NCI-H510A treated with DMSO at 0.1 percent for 48 hours (cell line): ENCODE measurements at places on chromosomes 11 and 22.

DNA sequence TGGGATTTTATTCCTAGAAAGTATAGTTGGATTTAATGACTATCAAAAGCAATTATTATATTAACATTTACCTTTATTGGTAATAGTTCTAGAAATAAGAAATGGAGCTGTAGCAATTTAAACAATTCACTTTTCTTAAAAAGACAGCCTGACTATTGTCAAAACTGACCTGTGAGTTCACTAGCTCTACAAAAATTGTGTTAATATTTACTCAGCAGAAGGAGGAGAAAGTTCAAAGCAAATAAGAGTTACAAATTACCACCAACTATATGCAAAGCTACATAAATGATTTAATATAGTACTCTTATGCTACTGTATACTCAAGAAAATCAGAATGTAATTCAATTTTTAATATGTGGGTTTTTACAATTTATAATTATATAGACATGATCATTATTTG is 310.0 kb downstream of the DCDC1 start:
- no peak for DNase-seq

GRCh38 chr11:130551388-130551787 is 102.9 kb downstream of the ADAMTS15 start:
- DNase-seq = no peak

DNA sequence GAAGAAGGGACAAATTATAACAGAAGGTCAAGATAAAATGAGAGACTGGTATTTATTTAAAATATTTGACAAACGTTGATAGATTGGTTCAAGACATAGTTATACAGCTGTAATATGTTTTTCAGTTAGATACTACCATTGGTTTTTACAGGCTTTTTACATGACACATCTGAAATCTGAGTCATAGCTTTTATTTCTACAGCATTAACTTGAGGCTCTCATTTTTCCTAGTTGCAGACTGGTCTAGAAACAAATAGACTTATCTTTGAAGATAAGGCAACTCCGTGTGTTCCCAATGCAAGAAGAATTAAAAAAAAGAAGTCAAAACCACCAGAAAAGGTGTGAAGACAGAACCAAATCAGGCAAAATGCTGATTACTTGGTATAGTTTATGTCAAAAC is 31.3 kb downstream of the CEP57 start:
- DNase-seq = no peak

DNA sequence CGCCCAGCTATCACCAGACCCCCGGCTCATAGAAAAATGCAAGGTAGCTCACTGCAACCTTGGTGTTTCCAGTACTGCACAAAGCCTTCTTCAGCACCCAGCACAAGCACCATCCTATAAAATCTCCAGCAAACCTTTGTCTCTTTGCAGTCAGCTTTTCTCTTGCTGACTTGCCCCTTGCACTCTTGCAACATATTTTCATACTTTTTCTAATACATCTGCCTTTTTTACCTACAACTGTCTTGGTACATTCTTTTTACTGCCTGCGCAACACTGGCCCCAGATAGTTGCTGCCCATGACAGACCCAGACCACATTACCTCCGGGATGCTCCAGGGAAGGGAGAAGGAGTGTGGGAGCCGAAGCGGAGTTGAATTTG is 142.4 kb downstream of the MPPED1 start:
- DNase-seq = no peak

DNA sequence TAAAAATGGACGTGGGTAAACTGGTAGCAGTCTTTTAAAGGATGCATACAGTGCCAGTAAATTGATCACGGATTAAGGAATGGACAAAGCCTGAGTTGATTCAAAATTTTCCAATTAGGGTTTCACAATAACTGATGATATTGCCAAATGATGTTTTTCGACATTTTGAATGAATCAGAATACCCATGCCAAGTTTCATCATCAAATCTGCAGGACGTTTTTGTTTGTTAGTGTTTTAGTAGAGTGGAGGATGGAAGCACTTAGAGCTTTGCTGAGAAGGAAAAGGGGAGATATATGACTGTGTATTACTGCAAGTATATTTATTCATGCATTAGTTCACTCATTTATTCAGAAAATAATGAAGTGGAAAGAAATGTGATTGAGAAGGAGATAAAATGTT is 78.3 kb downstream of the SLC17A6 start:
- DNase-seq = no peak

DNA sequence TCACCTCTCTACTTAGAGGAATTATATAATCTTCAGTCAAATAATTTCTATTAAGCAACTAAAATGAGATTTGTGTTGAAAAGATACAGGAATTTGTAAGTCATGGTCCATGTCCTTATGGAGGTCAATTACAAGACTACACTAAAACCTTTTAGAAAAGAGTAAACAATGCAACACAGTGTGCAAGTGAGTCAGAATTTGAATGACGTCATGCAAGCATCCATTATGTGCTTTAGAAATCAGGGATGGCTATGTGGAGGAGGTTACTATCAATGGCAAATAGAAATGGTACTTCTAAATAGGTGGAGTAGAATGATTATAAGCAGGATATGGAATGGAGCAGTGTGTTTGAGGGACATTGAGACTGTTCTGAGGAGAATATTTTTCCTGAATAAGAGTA is 16.6 kb downstream of the OR10D3 start:
- DNase-seq = no peak

DNA sequence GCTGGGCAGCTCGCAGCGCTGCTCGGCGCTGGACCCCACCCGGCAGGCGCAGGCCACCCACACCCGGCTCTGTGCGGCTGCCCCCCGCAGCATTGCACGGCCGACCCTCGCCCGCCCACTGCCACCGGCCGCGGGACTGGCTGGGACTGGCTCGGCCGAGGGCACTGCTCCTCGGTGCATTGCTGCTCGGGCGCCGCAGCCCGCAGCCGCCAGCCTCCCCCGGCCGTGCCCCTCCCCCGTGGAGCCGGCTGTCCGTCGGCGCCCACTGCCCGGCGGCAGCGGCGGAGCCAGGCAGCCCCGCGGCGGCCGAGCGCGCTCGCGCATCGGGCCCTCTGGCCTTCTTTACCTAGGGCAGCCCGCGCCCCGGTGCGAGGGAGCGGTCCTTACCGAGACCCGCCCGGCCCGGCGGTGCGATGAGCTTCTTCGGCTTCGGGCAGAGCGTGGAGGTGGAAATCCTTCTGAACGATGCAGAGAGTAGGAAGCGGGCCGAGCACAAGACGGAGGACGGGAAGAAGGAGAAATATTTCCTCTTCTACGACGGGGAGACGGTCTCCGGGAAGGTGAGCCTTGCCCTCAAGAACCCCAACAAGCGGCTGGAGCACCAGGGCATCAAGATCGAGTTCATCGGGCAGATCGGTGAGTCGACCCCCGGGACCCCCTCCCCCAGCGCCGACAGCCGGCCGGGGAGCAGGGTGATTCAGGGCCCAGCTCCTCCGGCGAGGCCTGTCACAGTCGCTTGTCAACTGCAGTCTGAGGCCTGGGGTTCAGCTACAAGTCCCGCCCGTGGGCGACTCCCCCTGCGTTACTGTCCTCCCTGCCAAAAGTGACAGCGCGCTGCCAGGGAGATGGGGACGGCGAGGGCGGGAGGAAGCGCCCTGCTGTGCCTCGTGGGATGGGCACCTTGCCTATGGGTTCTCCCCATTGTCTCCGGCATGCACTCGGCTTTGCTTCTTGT is 516 bp downstream of the VPS26B start:
- peak; percentile 60 for DNase-seq

- DNase-seq = no peak
Measured at GRCh38 chr11:2204361-2205213, 33.0 kb upstream of the TH start.

- peak; percentile 13 for DNase-seq
Measured at GRCh38 chr22:29205594-29206371, at the start of gene EMID1. Gene EMID1, plus strand, starts transcription at chr22:29205896. Its CDS starts 143 bp downstream, at chr22:29206039.

DNA sequence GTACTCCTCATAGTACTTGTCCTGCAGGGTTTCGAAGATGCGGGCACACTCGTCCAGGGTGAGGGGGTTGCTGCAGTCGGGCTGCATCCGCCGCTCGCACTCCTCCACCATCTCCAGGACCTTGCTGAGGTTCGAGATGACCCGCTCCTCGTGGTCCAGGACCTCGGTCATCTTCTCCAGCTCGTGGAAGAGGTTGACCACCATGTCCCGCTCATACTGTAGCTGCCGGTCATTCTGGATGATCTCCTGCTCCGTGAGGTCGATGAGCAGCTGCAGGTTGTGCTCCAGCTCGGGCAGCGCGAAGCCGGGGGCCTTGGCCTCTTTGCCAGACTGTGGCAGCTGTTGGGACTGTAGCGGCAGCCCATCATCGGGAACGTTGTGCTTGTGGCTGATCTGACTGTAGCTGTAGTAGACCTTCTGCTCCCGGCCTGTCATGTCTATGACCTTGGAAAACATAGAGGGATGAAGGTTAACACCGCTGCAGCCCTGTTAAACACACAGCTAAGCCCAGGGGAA is 13.0 kb downstream of the TFIP11 start:
- no peak for DNase-seq

DNA sequence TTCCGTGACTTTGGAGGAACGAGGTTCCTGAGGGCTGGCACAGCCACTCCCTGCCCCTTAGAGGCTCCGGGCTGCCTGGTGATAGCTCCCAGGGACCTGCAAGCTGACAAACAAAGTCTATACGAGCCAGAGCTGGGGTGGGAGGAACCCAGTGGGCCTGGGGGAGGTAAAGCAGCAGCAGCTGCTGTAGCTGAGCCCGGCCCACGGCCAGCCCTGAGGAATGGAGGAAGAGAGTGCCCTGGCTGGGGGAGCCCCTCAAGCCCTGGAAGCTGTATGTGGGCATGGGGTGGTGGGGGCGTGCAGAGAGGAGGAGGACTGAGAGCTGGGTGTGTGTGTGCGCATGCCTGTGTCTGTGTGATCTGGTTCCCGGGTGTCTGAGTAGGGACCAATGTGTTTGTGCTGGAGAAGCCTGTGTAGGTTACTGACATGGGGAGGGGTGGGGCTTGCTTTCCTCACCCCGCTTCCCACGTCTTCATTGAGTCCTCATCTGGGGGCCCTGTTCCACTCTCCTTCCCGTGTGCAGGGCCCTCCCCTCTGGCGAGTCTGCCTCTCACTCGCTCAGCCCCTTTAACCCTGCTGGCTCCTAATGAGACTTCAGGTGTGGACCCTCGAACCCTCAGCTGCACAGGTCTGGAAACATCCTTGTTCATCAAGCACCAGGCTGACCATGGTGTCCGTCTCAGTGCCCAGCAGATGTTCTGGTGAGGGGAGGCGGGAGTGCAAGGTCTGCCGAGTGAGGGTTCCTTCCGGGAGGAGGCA is 10.8 kb downstream of the ST3GAL4 start:
- DNase-seq = no peak

DNA sequence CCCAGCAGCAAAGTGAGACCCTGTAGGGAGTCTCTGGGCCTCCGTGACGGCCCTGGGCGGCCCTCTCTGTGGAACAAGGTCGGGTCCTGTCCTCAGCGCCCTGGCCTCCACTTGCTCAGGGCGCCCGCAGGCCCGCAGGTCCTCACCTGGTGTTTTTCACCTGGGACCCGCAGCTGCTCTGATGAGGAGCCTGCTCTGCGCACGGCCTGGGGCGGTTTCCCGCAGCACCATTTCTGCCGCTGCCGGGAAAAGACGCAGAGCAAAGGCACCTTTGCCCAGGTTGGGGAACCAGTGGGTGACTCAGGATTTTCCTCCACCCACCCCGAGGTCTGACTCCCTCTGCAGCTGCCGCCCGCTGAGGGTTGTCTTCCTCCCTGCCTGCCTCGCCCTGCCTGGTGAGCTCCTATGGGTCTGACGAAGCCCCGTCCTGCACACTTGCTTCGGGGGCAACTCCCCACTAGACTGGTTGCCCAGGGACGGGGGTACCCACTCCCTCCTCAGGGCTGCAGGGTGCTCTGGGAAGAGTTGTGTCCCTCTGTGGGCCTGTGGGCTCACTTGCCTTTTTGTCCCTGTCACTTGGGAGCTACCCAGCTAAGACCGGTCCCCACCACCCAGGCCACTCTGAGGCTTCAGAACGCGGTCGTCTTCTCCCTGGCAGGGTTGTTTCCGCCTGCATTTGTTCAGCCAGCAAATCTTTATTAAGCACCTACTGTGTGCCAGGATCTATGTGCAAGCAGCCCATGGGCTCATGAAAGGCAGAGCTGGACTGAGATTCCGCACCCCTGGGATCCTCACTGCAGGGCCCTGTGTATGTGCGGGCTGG is 89.5 kb downstream of the KCNQ1 start:
- no peak for DNase-seq

DNA sequence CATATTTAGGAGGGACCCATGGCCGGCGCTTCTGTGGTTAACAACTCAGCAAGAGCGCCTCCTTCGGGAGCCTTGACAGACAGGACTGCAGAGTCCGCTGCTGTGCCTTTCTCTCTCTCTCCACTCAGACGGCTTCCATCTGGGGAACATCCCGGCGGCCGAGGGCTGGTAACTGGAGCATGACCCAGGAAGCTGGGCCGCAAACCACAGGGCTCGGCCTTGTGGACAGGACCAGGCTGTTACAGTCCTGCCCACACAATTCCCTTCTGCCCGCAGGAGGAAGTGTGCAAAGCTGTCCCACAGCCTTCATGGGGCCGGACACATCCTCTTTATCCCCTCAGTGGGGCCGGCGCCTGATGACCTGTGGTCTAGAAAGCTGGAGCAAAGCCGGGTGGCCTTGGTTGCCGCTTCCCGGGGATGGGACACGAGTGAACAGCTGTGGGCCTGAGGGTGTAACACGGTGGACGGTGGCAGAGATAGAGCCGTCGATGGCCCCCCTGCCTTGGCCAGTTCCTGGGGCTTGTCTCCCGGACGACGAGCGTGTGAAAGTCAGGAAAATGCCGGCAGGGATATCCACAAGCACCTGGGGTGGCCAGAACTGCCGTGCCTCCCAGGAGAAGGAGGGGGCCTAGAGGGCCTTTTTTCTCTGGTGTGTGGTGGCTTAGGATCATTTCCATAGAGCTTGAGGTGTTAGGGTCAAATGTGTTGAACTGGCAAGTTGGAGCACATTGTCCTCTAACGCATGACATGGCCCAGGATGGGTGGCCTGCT is 50.1 kb downstream of the FBLN1 start:
- DNase-seq = no peak

GRCh38 chr11:33787076-33787475 is 12.8 kb upstream of the FBXO3 start:
- no peak for DNase-seq

GRCh38 chr11:58465690-58466089 is 23.7 kb upstream of the OR5B12 start:
- no peak for DNase-seq

DNA sequence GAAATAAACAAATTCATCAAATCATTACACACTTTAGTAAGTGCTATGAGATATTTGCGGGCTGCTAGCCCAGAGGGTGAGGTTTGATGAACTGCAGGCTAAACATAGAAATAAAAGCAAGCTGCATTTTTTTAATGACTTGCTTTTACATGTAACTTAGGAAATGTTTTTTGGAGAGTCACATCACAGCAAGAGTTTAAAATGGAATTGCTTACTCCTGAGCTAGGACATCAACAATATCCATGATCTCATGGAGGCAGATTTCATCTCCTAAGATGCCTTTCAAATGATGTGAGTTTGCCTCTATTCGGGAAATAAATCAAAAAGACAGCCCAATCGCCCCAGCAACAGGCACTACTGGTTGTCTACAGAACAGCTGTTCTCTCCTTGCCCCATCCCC is 73.4 kb upstream of the CD44 start:
- DNase-seq = no peak
